Hippocampal formation (tissue), 2 donors: ENCODE measurements at places on chromosomes 1 and 21.

- no peak for DNase-seq
Observed at GRCh38 chr1:38305666-38306065, 259.1 kb upstream of the POU3F1 start.

- DNase-seq = no peak
Observed at GRCh38 chr1:183841950-183842794, 37.3 kb downstream of the RGL1 start.

GRCh38 chr1:203593723-203594122 lies 32.9 kb upstream of the ATP2B4 start:
- no peak for DNase-seq

- DNase-seq = no peak
Observed at GRCh38 chr1:81848880-81849682, 48.3 kb downstream of the ADGRL2 start.

GRCh38 chr21:43779660-43780059 lies 3.6 kb upstream of the CSTB start:
- DNase-seq = no peak

- DNase-seq = no peak
Observed at GRCh38 chr1:86062453-86062852, 94.1 kb downstream of the COL24A1 start.
